Inflammatory macrophage treated with lipopolysaccharide for 1 hour (primary cell): ENCODE measurements at places on chromosomes 3 and 15.

DNA sequence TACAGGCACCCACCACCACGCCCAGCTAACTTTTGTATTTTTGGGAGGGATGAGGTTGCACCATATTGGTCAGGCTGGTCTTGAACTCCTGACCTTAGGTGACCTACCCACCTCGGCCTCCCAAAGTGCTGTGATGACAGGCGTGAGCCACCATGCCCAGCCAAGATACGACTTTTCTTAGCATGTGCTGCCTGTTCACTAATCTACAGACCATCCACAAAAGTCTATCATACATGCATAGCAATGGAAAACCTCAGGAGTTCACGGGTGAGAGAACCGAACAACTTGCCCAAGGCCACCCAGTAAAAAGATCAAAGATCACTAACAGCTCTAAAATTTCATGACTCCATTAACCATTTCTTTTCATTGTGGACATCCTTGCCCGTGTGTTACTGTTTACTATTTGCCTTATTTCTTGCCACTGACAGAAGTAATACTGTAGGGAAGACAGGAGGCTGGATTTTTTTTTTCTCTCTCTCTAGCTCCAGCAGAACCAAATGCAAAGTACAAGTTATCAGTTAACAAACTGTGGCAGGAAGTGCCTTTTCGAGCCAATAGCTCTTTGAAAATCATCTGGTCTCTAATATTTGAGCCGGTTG, 92.3 kb downstream of the FOXP1 start:
- no peak for DNase-seq

DNA sequence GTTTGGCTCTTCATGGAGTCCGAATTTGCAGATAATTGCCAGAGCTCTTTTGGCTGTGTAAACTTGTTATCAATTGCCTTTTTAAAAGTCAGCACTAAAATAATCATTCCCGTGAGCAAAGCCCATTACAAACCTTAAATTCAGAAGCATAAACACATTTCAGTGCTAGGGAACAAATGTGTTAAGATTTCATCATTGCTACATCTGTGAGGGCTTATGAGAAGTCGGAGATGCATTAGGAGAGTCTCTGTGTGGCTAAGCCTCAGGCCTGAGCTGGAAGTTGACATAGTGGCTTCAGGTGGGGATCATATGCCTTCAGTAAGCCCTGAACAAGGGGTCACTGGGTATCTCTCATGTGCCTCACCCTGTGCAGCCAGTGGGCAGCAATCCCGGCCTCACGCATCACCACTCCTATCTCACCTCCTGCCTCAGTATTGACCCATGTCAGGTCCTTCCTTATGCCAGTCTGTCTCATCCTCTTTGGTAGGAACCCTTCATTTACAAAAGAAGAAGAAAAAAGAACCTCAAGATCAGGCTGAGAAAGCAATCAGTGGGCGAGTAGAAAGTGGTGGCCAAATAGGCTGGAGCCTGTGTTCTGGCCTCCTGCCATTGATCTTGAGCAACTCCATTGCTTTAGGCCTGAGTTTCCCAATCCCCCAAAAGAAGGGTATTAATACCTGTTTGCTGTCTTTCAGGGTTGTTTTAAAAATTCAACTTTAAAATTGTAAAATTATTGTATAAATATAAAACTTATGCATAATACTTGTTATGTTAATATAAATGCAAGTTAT, 233.5 kb downstream of the IL20RB start:
- DNase-seq = no peak

GRCh38 chr3:194460566-194460965, 26.2 kb downstream of the ATP13A3 start:
- DNase-seq = no peak

DNA sequence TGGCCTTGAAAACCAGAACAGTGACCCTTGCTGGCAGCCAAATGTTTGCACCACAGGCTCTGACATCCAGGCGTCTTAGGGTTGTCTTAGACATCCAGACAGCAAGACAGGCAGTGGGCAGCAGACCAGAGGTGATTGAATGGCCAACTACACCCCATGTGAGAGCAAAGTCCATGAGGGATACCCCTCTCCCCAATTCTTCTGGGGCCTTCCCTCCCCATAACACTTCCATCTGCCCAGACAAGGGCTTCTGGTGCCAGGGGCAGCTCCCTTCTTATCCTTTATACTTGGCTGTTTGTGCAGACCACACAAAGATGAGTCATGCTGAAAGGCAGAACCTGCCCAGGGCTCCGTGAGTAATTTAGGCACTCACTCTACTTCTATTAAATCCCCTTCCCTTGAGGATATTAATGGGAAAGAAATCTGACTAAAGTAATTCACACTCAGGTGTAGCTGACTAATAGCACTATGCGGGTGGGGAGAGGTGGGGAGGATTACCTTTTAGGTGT, 257.9 kb downstream of the UACA start:
- DNase-seq = peak; percentile 51

GRCh38 chr15:63107895-63108546, 13.6 kb upstream of the LACTB start:
- DNase-seq = no peak
